ENCODE measurements at places on chromosomes 7 and 10.

- no peak for DNase-seq
Observed at GRCh38 chr7:127782654-127783559, 130.9 kb downstream of the SND1 start.

- no peak for DNase-seq
Observed at GRCh38 chr7:149430192-149430591, 30.7 kb downstream of the ZNF777 start.

DNA sequence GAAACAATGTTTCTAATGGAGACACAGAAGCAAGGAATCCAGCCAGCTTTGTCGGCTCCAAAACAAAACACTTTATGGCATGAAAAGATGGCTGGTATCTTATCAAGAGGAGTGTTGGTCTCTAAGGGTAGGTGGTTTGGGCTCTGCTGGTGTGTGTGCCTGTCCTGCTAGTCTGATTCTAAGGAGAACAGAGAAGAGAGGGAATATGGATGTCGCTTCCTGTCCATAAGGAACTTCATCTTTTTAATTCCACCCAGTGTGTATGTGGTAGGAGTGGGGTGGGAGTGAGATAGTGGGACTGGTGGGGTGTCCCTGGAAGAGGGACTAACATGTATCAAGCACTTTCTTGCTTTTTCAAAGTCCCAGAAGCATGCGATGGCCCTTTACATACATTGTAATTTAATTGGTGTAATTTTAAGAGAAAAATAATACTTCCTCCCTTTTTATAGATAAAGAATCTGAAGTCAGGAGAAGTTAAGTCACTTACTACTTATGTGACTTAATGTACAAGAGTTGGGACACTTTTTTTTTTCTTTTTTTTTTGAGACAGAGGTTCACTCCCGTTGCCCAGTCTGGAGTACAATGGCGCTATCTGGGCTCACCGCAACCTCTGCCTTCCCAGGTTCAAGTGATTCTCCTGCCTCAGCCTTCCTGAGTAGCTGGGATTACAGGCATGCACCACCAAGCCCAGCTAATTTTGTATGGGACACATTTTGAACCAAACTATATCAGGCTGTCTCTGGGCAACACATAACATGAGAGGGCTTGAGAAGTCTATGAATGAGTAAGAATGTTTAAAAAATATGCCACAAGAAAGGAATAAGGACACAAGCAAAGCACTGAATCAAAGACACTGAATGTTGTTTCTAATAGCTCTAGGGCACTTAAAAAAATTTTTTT lies 18.8 kb downstream of the NT5C3A start:
- DNase-seq = no peak

DNA sequence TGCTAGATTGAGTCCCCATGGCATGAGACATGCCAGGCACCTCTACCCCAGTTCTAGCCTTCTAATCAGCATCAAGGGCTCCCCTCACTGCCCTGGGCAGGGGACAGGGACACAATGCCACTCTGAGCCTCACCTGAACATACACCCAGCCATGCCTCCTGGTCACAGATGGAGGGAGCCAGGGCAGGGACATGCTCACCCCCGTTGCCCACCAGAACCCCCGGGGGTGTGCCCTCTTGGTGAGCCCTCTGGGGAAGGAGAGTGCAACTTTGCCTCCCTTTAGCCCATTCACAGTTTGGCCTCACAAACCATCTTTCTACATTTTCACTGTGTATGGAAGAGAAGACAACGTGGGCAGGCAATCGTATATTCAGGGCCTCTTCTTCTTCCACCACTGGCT lies 167.2 kb downstream of the LCOR start:
- no peak for DNase-seq

DNA sequence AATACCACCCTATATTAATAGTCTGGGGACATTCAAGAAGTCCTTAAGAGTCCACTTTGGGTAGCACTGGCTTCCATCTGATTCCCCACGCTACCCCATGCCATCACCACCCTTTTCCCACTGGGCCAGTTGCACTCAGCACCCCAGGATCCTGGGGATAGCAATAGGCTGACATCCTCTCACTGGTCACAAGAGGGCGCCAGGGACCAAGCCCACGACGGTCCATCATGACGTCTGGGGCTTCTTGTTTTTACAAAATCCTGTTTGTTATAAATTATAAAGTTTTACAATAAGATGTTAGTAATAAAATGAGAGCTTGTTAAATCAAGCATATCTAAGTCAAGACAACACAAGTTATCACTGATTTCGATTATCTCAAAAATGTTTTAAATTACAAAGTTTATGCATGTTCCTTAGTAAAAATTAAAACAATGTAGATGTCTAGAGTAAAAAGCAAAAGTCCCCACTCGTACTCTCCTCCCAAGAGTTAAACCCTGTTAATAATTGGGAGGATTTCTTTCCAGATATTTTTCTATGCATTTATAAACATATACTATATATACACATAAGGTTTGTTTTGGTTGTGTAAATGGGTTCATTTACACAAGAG lies 15.4 kb downstream of the GPNMB start:
- no peak for DNase-seq

DNA sequence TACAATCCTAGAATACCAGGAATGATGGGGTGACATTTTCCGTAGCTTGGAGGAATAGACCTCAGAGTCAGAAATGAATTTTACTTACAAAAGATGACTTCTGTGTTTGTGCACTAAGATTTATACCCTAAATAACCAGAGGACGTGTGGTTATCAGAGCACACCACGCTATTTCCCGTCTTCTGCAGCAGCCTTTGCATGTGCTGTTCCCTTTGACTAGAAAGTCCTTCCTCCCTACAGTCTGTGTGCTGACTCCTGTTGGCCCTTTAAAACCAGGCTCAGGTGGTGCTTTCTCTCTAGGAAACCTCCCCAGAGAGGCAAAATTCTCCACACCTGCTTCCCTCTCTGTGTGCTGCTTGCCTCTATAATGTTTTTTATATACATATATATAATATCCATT lies 73.3 kb upstream of the SMNDC1 start:
- no peak for DNase-seq

- no peak for DNase-seq
Observed at GRCh38 chr10:12638103-12638502, 288.8 kb downstream of the CAMK1D start.

GRCh38 chr10:97081621-97082235 lies 104.0 kb downstream of the SLIT1 start:
- no peak for DNase-seq

DNA sequence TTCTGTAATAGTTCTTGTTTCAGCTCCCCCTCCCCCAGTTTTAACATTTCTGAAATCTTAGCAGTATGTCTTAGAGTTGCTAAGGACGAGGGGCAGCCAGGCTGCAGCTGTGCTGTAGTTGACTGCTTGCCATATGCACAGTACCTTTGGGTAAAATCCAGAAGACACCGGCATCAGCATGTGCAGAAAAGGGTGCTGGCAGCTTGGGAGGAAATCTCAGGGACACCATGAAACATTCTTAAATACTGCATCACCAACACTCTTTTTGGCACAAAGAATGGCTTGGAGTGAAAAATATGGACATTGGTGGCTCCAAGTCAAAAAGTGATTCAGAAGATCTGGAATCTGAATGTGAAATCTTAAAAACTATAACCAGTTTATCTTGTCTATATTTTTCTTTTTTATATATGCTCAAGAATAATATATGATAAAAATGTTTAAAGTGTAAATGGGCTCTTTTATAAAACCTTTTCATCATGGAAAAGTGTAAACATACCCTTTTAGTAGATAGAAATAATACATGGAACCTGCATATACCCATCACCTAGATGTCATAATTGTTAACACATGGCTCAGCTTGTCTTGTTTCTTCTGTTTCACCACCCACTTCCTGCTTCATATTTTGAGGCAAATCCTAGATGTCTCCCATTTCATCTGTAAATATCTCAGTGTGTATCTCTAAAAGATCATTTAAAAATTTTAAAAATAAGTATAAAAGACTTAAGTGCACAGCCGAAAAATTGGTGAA lies 34.4 kb upstream of the ARMS2 start:
- peak; percentile 26 for DNase-seq

- no peak for DNase-seq
Observed at GRCh38 chr10:128160297-128160711, 34.1 kb upstream of the MKI67 start.

DNA sequence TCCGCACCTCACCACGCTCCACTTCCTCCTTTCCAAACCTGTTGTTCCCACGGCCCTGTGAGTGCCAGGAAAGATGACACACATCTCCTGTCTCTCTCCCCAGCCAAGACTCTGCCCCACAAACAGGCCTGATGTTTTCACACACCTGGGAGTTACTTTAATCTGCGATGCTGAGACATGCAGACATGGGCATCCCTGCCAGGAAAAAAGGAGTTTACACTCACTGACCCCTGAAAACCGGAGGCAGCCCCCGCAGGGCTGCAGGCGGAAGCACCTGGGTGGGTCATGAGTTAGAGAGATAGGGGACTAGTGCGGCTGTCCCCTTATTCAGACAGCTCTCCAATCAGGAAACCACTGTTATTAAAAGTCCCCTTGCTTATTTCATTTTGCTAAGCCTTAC lies 106.4 kb upstream of the CARD11 start:
- DNase-seq = no peak

DNA sequence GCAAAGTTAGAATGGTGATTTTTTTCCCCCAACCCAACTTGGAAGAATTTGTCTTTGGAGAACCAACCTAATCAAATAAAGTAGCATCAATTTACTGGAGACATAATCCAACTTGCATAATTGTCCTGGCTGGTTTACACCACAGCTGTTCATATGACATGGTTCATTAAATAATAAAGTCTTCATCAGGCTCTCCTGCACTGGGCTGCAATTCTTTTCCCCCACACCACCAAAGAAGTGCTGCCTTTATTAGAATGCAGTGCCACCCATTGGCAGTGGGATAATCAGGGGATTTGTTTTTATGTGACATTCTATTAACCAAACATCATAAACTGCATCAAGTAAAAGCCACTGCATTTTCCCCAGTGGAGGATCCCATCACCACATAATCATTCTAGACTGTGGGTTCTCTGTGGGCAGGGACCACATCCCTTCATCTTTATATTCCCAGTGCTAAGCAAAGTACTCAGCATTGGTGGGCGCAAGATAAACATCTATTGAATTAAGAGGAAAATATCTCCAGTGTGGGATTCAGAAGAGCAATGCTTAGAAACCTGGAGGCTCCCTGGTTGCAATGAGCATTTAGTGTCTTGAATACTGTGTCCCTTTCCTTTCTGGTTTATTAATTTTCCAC lies 322.0 kb downstream of the KCNMA1 start:
- no peak for DNase-seq

GRCh38 chr10:124048371-124049290 lies 44.8 kb downstream of the CHST15 start:
- no peak for DNase-seq

GRCh38 chr7:151559557-151560183 lies 40.0 kb upstream of the RHEB start:
- no peak for DNase-seq

GRCh38 chr10:36451391-36451970 lies 673.9 kb upstream of the ANKRD30A start:
- no peak for DNase-seq

GRCh38 chr7:46586406-46586805 lies 665.3 kb upstream of the IGFBP3 start:
- DNase-seq = no peak

GRCh38 chr10:124420254-124420653 lies 1.5 kb upstream of the OAT start:
- no peak for DNase-seq

GRCh38 chr7:29196971-29197595 lies 2.5 kb downstream of the CHN2 start:
- no peak for DNase-seq

DNA sequence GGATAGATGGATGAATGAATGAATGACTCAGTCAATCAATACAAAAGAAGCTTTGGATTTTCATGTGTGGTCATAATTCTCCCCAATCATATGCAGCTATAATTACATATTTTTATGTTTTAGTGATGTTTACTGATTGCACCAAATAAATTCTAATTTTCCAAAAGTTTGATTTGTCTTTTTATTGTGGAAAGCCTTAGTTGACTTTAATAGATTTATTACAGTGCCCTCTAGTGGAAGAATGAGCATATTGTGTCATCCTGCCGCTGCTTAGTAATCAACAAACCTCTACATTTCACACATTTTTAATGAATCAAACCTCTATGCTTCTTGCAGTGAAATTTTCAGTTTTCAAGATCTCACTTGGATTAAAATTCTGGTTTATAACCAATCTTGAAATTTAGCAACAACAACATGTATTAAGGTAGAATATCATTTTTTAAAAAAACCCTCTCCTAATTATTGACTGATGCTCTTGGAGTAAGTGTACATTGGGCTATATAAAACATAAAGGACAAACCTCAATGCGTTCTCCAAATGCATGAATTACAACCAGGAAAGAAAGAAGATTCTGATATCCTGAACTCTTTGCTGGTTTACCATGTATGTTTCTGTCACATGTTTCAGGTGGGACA lies 55.6 kb upstream of the PNLIP start:
- DNase-seq = no peak

DNA sequence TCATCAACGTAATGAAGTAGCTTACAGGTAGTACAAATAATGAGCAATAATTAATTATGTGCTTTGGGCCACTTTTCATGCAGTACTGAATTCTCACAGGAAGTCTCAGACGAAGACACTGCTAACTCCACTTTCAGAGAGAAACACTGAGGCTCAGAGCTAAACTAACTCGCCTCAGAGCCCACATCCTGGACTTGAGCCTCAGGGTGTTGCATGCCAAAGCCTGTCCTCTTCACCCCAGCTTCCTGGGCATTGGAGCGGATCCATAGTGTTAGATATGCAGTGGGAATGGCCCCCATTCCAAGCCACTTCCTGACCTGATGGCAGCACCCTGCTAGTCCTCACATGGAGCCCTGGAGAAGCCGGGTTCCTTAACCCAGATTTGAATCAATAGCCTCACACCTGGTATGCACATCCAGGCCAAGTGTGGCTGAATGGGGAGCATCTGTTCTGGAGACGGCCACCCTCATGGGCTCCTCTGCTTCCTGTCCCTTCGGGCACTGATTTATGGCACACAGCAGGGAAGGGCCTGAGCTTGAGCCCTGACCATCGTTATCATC lies 265.1 kb upstream of the ZNF32 start:
- no peak for DNase-seq

DNA sequence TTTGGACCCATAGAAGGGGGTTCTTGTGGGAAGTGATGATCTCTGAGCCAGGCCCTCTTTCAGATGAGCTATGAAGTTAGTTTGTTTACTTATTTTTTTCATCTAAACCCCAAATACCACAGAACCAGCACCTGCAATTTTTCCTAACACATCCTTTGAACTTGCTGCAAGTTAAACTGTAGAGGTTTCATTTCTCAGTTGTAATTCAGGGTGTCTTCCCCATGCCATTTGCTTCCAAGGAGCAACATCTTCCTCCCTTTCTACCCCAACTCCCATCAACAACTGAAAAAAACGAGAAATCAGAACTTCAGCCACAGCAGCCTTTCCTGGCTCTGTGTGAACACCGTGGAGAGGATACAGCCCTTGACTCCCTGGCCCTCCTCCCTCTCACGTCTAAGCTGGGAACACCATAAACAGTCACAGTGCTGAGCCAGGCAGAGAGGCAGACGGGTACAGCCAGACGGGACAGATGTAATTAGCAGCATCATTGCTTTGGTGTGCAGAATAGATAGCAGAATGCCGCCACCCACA lies 63.6 kb downstream of the RGS10 start:
- no peak for DNase-seq

GRCh38 chr10:130038019-130038555 lies 72.5 kb downstream of the C10orf143 start:
- no peak for DNase-seq

- no peak for DNase-seq
Observed at GRCh38 chr7:85634951-85635350, 448.1 kb upstream of the SEMA3D start.

Measured in keratinocyte (primary cell).